ENCODE measurements at places on chromosomes 11 and 22.

DNA sequence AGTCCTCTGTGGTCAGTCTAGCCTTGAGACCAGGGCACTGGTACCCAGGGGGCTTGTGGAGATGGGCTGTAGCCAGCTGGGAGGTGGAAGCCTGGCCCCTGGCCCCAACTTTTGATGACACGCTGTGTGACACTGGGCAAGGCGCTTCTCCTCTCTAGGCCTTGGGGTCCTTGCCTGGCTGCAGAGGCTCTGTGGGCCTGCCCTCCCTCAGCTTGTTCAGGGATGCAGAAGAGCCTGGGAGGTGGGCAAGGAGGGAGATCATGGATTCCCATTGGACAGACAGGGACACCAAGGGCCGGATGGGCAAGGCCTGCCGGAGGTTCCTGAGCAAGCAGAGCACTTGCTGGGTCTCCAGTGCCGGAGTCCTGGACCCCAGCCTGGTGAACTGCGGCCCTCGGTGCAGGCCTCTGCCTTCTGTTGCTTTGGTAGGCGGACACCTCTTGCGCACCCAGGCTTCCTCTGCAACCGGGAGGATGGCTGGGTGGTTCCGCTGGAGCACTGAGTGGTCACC lies 1.3 kb upstream of the PPP2R5B start:
- no peak for DNase-seq

DNA sequence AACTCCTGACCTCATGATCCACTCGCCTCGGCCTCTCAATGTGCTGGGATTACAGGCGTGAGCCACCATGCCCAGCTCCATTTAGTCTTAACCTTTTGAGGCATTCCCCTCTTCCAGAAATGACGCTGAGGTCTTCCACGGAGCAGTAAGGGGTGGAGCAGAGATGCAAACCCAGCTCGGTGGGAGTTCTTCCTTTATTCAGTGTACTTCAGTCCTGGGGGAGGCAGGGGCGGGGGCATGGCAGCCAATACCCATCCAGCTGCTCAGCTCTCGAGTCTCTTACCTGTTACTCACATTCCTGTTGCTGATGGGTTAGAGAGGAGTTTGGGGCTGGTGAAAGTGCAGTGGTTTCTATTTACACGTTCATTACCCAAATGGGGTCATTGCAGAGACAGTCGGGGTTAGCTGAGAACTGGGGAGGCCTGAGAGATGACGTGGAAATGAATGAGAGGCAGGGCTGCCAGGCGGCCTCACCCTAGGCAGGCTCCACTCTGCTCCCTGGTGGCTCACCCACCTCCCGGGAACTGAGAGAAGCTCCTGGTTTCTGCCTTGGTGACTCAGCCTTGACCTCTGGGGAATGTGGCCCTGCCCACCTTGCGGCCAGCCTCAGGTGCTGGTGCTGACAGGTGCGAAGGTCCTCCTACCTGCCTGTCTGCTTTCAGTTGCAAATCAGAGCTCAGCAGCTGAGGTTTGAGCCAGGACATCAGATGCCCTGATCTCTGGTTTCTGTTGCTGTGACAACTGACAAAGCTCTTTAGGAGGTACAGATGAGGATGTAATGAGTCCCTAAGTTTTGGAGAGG lies 13.4 kb upstream of the ST14 start:
- no peak for DNase-seq

DNA sequence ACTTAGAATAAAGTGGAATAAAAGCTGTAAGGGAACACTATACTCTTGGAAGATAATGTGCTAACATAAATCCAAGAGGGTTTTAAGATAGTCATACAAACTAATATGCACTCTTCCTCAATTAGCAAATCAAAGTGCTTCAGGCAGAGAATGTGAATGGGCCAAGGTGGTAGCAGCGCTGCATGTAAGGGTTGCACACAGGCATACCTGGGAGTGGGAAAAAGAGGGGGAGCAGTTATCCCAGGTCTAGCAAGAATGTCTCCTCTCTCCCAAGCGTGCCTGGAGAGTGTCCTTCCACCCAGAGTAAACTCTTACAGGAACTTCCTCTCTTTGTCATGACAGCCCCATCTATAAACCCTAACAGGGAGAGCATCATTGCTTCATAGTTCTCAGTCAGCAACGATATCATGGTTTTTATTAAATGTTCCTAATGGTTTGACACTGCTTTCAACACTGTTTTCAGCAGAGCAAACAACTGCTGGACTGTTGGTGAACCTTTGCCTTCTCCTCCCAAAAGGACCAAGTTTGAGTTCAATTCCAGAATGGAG lies 61.6 kb downstream of the SYTL2 start:
- no peak for DNase-seq

GRCh38 chr11:118128721-118129470 lies 23.7 kb downstream of the SCN4B start:
- no peak for DNase-seq

- DNase-seq = no peak
Measured at GRCh38 chr11:14254533-14255237, 104.3 kb downstream of the RRAS2 start.

- no peak for DNase-seq
Measured at GRCh38 chr22:22076361-22076760, 93.8 kb upstream of the TOP3B start.

- DNase-seq = no peak
Measured at GRCh38 chr11:117841551-117842031, 17.0 kb upstream of the FXYD2 start.

GRCh38 chr11:71420455-71421241 lies 27.5 kb downstream of the DHCR7 start:
- DNase-seq = peak; percentile 5

DNA sequence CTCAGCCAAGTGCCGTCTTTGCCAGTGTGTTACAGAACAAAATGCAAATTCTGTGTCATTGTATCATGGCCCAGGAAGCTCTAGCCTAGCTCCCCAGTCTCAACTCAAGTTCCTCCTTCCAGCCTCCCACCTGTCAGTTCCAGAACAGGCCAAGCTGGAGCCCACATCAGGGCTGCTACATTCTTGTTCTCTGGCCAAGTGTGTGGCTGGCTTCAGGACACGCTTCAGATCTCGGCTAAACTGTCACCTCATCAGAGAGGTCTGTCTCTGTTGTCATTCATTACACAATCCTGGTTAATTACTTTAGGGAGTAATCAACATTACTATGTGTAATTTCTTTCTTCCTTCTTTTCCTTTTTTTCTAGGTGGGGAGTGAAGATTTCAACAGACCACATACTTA lies 347.0 kb upstream of the SYN3 start:
- DNase-seq = no peak

DNA sequence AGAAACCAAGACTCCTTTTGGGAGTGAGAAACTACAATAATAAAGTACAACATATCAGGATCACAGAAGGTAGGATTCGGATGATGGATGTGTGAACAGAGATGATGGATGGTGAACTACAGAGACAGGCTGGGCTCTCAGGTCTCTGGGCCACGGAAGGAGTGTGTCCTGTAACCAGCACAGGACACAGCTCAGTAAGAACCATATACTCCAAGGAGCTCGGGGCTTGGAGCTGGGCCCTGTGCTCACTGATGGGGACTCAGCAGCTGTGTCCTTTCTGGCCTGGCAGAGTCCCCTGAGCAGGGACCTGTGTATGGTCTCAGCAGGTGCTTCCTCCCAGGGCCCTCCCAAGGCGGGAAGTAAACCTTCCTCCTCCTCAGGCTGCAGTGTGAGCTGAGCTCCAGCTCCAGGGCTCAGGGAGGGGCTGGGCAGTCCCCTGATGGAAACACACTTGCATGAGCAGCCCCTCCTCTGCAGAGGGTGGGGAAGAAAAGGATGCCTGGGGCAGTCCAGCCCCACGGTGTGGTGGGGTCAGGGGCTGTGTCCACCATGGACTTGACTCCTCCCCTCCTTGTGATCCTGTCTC lies 39.8 kb upstream of the TOP3B start:
- no peak for DNase-seq

DNA sequence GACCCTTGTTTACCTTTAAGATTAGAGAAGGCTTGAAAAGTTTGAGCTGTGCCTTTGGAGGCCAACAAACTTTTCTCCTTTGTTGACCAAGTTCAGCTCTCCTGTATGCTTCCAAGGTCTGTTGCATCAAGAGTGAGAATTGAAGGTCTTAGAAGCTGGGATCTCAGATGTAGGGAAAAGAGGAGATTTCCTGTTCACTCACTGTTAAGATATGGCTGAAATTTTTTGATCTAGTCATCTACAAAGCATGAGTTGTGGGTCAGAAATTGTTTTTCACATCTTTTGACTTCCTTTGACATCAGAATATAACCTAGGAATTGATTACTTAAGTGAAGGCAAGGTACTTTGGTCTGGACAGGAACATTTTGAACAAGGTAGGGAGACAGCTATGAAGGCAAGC lies 12.1 kb downstream of the OR51B4 start:
- DNase-seq = no peak

GRCh38 chr11:18523084-18523483 lies 3.7 kb downstream of the TSG101 start:
- no peak for DNase-seq

- no peak for DNase-seq
Measured at GRCh38 chr11:9142732-9143131, 51.3 kb upstream of the SCUBE2 start.

DNA sequence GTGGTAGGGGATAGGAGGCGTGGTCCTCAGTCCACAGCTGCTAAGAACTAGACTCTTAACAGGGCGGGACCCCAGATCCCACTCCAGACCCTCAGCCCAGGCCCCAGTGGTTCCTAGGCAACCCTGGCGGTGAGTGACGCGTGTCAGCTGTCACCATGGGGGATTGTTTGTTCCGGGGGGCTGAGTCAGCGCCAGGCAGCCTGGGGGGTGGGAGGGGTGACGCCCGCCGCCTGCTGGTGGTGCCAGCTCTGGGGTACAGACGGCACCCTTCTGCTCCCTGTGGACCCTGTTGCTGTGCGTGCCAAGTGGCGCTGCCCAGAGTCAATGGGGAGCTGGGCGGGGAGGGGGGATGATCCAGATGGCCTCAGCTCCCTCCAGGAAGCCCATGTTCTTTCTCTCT lies 2.5 kb downstream of the CNIH2 start:
- DNase-seq = no peak

- peak; percentile 93 for DNase-seq
Measured at GRCh38 chr22:37807410-37808293, at the start of gene GCAT. Gene GCAT (plus strand): TSS chr22:37807934. CDS start chr22:37807968, 34 bp downstream.

DNA sequence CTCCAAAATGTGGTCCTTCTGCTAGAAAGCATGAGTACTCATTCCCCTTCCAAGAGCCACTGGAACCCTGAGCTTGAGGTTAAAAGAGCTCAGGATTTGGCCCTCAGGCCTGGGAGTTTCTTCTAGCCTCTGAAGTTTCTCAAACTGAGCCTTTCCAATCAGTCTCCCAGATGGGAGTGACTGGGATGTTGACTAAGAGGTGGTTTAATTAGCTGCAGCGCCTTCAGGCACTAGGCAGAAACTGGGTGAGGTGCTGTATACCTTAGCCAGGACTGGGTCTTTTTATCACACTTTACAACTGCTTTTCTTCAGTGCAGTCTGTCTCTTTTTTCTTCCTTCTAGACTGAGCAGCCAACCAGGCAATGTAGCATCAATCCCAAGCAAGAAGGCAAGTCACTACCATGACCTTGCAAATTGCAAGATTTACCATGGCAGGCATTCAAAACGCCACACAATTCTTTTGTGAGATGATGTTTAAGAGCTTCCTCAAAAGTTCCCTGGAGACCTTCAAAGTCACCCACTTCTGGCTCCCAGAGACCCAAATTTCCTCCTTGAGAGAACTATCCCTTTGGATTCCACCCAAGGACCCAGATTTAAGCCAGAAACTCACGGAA lies 93.0 kb downstream of the SLC1A2 start:
- DNase-seq = no peak

DNA sequence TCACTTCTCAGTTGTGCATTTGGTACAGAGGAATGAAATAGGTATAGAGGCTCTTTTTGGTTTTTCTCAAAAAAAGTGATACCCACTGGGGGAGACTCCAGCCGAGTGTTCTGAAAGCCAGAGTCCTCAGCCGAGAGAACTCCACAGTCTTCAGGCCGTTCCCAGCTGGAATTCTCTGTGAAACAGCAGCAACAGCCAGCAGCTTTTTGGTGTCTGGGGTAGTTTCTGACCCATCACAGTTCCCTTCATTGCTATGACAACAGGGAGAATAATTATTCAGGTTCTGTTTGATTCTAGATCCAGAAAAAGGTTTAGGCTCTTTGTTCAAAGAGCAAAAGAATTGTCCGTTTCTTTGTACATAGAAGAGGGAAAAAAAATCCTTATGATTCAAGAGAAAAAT lies 84.6 kb downstream of the C22orf31 start:
- DNase-seq = no peak

- peak; percentile 53 for DNase-seq
Measured at GRCh38 chr11:110128161-110128560, 35.0 kb downstream of the ZC3H12C start.

DNA sequence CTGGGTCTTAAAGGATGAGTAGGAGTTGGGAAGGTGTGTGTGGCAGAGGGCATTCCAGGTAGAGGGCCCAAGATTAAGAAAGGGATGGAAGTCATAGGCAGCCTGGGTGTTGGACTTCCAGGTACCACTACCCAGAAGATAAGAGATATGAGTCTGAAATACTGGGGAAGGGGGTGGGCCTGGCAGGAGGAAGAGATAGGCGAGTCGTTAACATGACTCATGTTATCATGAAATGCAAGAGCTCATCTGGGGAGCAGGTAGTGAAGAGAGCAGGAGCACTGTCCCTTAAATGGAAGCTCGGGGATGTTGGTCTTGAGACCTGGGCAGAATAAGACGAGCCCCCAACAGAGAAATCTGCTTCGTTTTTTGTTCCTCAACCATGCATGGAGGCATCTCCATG lies 10.2 kb downstream of the ZC3H7B start:
- DNase-seq = no peak

GRCh38 chr11:76209973-76210930 lies 4.0 kb upstream of the WNT11 start:
- peak; percentile 35 for DNase-seq

- DNase-seq = no peak
Measured at GRCh38 chr22:17512960-17513359, 50.3 kb upstream of the SLC25A18 start.

DNA sequence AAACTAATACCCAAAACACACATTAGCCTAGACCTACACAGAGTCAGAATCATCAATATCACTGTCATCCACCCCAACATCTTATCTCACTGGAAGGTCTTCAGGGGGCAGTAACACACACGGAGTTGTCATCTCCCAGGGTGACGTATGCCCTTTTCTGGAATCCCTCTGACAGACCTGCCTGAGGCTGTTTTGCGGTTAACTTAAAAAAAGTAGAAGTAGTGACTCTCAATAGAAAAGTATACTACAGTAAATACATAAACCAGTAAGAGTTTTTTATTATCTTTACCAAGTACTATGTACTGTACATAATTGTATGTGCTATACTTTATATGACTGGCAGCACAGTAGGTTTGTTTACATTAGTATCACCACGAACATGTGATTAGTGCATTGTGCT lies 80.5 kb downstream of the PGR start:
- no peak for DNase-seq
